Endodermal cell (in vitro differentiated cells): ENCODE measurements at places on chromosomes 5 and 9. TPM values are rescaled to one million over a fixed set of nuclear protein-coding genes. Genes with fewer than 3 reads are reported as not detected.

GRCh38 chr5:17000291-17000939, 64.3 kb upstream of the MYO10 start:
- no peak overlapping the region for H3K27ac ChIP-seq
- no peaks in the 10 kb centered on the region for H3K4me1 ChIP-seq
- no peaks in the 10 kb centered on the region for H3K36me3 ChIP-seq
- H3K4me3 ChIP-seq = no peak overlapping the region

DNA sequence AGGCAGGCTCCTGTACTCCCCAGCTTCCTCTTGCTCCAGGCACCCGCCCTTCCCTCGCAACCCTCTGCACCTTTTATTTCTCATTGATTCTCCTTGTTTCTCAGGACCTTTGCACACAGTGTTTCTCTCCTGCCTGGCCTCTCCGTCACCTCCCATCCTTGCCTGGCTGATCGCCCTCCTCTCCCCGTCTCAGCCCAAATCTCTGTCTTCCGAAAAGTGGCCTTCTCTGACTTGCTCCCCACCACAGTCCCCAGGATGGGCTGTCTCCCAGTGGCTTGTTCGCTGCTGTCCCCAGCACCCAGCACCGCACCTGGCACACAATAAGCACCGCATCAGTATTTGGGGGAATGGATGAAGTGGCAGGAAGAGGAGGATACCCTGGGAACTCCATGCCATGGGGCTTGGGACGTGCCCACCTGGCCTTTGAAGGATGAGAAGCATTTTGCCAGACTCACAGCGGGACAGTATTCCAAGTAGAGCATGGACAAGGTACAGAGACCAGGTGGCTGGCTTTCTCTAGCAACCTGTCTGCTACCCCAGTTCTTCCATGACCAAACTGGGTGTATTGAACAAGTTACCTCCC, 62.5 kb downstream of the LMX1B start:
- peaks cover 30% of the 10 kb centered on the region for H3K4me1 ChIP-seq
- no peak overlapping the region for H3K4me3 ChIP-seq
- H3K36me3 ChIP-seq = no peaks in the 10 kb centered on the region
- no peak overlapping the region for H3K27ac ChIP-seq
- H3K27me3 ChIP-seq = peaks cover 45% of the 10 kb centered on the region

- no peak overlapping the region for H3K4me3 ChIP-seq
- no peak for DNase-seq
- no peaks in the 10 kb centered on the region for H3K27me3 ChIP-seq
- H3K27ac ChIP-seq = no peak overlapping the region
Measured at GRCh38 chr9:16026886-16027285, 474.0 kb downstream of the CCDC171 start.

DNA sequence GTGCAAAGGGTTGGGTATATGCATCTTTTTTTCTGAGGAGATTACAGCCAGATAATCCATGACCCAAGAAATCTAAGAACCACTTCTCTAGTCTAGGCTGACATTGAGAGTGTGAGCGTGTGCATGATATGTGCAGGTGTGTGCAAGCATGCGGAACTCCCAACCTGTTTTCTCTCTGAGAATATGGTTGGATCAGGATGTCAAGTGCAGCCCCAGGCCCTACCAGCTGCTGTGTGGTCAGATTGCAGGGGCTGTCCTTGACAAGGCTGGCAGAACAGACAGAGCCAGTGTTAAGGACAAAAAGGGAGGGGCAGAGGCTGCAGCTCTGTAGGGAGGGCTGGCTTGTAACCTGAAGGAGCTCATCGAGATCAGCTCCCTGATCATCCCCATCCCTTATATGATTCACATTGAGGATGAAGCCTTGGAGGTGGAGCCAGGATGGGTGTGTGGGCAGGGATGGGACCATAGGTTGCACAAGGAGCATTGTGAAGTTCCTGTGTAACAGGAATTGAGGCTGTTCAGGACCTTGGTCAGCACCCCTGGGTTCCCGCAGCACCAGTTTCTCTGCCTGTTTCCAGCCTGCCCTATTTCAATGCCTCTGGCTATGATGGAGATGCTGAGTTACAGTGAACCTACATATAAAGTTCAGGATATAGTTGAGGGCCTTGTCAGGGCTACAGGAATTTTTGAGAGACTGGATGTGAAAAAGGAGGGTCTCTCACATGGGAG, 52.6 kb upstream of the ARAP3 start:
- H3K4me1 ChIP-seq = no peaks in the 10 kb centered on the region
- no peaks in the 10 kb centered on the region for H3K36me3 ChIP-seq
- H3K4me3 ChIP-seq = no peak overlapping the region
- no peaks in the 10 kb centered on the region for H3K27me3 ChIP-seq

GRCh38 chr5:154221371-154221896, 30.9 kb downstream of the GALNT10 start:
- no peak for DNase-seq
- H3K27ac ChIP-seq = peak overlapping the region; percentile 29
- H3K4me1 ChIP-seq = no peaks in the 10 kb centered on the region
- H3K27me3 ChIP-seq = no peaks in the 10 kb centered on the region
- H3K36me3 ChIP-seq = peaks cover 12% of the 10 kb centered on the region
- no peak overlapping the region for H3K4me3 ChIP-seq

The GMCL2 gene
- total RNA-seq = not detected in 3 replicates

The PCDHB11 gene
- 2.9 and 4.7 TPM in 2 replicates for total RNA-seq
